ENCODE measurements at places on chromosomes 1 and 21.
A peak's percentile ranks its signal among the peaks of the same experiment; 100 is the strongest.

DNA sequence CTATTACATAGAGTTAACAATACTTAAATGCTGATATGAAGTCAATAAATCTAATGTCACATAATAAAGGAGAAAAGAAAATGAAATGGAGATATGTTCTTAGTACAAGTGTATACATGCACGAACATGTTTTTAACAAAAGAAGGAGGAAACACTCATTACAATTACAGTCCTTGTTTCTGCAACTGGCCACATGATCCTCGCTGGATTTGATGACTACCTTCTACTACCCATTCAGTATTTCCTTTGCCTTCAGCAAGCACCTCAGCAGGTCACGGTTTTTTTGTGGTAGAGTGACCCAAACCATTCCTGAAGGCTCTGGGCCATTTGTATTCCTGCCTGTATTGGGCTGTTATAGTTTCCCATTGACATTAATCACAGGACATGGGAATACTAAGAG lies 172.8 kb upstream of the CXADR start:
- no peak for DNase-seq

DNA sequence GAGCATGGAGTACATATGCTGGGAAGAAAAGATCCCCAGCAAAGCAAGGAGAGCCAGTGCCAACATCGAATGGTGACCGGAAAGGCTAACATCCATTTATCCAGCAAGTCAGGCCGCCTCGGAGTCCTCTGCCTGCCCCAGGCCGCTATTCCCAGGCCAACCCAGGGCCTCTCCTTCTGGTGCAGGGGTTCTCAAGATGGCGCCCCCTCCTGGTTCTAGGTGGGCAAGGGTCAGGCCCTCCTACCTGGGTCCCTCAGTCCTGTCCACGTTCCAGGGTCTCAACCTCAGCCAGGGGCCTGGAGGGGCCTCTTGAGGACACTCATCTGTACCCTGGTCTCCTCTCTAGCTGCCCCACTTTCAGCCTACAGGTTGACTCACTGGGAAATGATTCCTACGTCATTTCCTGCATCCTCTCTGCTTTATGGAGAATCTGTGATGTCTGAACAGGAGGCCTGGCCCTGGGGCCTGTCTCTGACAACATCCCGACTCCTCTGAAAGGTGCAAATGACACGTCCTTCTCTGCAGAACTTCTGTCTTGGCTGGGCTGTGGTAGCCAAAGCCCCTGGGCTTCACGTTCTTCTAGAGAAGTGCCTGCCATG lies 145.3 kb downstream of the PSMG1 start:
- DNase-seq, result no peak

GRCh38 chr1:230259621-230260020 lies 166.5 kb downstream of the PGBD5 start:
- DNase-seq, result peak; percentile 69

DNA sequence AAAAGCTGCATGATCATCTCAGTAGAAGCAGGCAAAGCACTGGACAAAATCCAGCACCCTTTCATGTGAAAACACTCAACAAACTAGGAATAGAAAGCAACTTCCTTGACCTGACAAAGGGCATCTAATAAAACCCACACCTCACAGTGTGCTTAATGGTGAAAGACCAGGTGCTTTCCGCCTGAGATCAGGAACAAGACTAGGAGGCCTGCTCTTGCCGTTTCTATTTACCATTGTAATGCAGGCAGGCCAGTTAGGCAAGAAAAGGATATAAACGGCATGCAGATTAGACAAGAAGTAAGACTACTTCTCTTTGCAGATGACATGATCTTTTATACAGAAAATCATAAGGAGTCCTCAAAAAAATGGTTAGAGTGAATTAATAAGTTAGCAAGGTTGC lies 37.2 kb downstream of the SLC37A1 start:
- DNase-seq, result no peak

DNA sequence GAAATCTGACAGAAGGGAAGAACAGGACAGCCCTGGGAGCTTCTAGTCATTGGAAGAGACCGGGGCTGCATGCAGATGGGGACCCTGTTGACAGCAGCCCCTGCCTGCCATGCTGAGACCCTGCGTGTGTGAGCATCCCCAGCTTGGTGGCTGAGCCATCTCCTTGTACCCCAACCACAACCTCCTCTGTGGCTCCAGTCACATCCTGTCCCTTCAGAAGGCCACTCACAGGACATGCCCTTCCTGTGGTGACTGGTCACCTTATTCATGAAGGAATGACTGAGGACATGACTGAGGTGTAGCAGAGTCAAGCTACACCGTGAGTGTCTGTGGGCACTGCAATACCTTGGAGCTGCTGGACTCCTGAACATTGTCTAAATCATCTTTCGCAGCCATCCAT lies 141.8 kb upstream of the ERRFI1 start:
- DNase-seq, result no peak

GRCh38 chr1:31427322-31427721 lies 14.3 kb downstream of the SERINC2 start:
- no peak for DNase-seq

DNA sequence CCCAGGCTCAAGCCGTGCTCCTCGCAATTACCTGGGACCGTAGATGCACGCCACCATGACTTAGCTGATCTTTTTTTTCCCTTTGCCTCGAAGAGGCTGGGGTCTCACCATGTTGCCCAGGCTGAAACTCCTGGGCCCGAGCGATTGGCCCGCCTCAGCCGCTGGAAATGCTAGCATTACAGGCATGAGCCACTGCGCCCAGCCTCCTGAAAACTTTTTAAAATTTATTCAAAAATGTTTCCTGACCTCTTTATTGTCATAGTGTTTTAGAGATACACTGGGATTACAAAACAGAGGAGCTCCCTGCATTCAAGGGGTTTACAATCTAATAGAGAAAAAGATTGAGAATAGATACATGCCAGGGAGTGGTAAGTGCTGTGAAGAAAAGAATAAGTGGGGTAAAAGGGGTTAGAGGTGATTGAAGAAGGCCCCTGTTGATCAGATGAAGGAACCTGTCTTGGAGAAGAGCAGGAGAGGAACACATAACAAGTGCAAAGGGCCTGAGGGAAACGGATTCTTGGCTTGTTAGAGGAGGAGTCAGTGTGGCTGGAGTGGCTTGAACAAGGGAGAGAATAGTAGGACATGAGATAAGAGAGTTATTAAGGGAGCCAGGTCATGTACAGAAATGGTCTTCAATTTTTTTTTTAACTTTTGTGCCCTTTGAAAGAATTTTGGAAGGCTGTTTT lies 1.7 kb upstream of the TRIM33 start:
- no peak for DNase-seq

- DNase-seq, result no peak
These were observed 179.3 kb downstream of the CACNA1E start for GRCh38 chr1:181662606-181663005.

- no peak for DNase-seq
These were observed at the start of gene A3GALT2 for GRCh38 chr1:33320619-33321165. TSS of gene A3GALT2 (minus strand) at chr1:33321098. CDS start at chr1:33321098, 0 bp downstream.

- DNase-seq, result no peak
These were observed 107.9 kb downstream of the LMO4 start for GRCh38 chr1:87436534-87436933.

- no peak for DNase-seq
These were observed 62.0 kb upstream of the ABCG1 start for GRCh38 chr21:42156690-42157605.

DNA sequence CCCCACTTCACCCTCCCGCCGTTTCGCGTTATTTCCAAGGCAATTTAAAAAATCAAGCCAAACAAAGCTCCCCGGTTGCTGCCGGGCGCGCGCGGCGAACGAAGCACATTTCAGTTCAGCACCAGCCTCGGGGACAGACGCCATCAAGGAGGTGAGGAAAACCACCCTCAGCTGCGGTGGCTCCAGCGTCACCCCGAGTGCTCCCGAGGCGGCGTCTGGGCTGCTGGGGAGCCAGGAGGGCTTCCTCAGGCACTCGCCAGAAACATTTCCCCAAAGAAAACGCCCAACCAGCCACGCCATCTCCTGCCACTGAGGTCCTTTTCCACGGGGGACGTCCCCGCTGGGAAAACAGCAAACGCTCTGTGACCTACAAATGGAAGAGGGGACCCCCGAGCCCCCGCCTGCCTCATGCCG lies 623 bp downstream of the GNG4 start:
- DNase-seq, result peak; percentile 6

DNA sequence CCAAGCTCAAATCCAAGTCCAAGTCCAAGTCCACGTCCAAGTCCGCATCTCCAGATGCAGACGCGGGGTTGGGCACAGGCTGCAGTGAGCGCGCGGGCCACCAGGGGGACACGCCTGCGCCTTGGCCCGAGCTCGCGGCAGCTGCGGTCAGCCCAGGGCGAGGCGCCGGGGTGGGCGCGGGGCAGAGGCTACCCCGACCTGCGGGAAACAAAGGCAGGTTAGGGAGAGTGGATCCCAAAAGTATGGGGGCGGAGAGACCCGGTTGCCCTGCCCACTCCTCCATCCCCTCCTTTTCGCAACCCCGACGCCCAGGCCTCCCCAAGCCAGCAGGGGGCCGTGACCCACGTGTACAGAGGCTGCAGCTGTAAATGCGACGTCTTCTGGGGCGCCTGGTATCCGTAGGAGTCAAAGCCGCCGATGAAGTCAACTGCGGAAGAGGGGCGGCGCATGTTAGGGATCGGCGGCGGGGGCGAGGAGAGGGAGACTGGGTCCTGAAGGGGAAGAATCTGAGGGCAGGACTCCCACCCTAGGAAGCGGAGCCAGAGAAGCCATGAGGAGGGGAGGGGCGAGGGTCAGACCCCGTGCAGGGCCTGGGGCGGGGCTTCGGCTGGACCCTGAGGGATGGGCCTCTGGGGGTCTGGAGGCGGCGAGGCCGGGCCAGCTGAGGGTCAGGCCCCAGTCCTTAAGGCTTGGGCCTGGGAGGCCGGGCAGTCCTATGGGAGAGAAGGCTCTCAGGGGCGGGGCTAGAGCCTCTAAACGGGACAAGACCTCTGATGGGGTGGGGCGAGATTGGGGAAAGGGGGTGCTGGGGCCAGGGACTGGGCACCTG lies 58.0 kb downstream of the NKAIN1 start:
- DNase-seq, result no peak

DNA sequence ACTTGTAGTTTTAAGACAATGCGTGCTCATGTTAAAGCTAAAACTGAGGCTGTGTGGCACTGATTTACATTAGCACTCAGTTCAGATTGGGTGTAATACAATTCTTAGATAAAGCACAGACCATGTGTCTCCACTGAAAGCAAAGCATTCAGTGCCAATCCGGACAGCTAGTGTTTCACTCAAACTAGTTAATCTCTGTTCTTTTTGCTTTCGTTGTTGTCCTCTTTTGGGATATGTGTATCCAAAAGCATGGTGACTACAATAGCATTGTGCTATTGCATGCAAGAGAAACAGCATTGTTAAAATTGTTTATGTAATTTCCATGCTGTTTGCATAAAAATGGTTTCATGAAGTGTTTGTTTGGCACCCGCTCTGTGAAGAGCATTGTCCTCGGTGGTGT lies 54.6 kb downstream of the F3 start:
- DNase-seq, result no peak

DNA sequence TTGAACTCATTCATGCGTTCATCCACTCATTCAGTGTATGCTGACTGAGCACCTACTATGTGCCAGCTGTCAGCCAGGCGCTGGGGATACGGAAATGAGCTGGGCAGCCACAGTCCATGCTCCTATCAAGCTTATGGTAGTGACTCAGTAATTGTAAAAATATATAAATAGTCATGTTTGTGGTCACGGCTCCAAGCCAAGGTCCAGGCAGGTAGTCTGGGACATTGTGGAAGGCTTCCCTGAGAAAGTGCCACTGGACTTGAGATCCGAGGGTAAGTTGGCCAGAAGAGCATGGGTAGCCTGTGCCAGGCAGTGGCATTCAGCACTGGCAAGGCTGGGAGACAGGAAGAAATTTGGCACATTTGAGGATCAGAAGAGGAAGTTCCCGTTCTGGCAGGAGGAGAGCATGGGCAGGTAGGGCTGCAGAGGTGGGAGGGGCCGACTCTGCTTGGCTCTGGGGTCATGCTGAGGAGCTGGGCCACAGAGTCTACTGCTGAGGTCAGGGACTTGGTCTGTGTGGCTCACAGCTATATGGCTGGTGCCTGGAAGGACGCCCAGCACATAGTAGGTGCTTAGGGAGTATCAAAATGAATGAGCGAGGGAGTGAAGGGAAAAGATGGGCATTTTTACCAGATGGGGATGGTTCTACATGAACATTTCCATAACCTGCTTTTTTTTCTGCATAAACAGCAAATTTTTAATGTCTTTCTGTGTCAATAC lies 6.9 kb downstream of the PTPRF start:
- no peak for DNase-seq

- no peak for DNase-seq
These were observed 10.4 kb downstream of the PGLYRP4 start for GRCh38 chr1:153337980-153338853.

GRCh38 chr1:93672477-93673162 lies 9.0 kb downstream of the BCAR3 start:
- DNase-seq, result no peak

DNA sequence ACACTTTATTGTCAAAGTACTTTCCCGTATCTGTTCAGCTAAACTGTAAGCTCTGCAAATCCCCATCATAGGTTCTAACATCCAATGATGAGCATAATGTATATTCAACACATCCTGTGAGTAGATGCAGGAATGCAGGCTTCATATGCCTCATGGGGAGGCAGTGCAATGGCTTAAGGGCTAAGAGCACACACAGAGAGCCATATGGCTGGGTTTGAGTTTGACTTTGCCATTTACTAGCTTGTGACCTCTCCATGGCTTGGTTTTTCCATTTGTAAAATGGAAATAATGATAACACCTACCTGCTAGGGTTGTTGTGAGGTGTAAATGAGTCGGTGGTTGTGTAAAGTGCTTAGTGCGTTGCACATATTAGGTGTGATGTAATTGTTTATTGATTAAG lies 13.4 kb downstream of the RCSD1 start:
- no peak for DNase-seq

DNA sequence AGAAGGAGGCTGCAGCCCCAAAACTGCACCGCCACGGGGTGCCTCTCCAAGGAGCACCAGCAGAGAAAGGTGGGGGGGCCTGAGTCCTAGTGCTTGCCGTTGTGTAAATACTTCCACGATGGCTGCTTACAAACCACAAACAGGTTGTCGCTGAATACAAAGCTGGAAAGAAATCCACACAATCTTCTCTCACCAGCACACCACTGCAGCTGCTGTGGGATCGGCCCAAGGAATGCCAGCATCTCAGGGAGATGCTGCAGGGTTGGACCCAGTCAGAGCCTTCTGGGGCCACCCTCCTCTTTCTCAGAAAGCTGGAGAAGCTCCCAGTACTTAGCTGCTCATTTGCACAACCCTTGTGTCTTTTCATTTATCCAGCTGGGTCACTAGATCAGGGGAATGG lies 3.0 kb upstream of the S100A14 start:
- no peak for DNase-seq

- DNase-seq, result no peak
These were observed 36.2 kb upstream of the ACTRT2 start for GRCh38 chr1:2985067-2985561.

Measured in GF-D8 (cell line).